Testis (tissue), 5 donors: ENCODE measurements at places on chromosomes 12 and 14. TPM values are rescaled to one million over a fixed set of nuclear protein-coding genes. Genes with fewer than 3 reads are reported as not detected.

DNA sequence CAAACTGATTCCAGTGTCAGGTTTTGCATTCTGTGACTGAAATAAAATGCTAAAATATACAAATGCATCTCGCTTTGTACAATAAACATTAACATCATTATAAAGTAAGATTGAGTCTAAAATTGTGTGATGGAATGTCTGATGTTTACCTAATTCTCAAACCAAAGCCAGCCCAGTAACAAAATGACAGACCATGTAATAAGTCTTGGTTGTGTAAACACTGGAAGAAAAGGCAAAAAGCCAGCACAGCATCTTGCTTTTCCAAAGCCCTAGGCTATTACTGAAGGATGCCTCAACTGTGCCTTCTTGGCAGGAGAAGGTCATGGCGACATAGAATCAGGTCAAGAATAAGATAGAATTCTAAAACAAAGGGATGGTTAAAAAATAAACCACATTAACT, 169.6 kb downstream of the EGLN3 start:
- H3K36me3 ChIP-seq, result no peaks in the 10 kb centered on the region
- no peak for DNase-seq
- H3K27ac ChIP-seq, result no peak overlapping the region
- H3K27me3 ChIP-seq, result no peaks in the 10 kb centered on the region
- H3K4me1 ChIP-seq, result no peaks in the 10 kb centered on the region

DNA sequence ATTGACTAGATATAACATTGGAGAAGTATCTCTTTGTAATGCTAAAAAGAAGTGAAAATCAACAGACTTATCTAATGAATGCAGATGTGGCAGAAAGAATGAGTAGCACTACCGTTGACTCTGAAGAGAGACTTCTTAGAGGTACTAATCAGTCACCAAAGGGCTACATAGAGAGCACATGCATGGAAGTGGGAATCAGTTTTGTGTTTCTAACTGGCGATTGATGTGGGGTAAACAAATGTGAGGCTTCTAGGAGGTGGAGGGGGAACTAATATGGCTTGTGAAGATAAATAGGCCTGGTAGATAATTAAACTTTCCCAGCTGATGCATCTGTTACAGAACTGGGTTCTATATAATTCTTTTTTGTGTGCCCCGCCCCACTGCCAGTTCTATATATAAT, 10.5 kb downstream of the COCH start:
- H3K4me3 ChIP-seq, result no peak overlapping the region
- no peaks in the 10 kb centered on the region for H3K36me3 ChIP-seq
- peaks cover 5% of the 10 kb centered on the region for H3K4me1 ChIP-seq
- H3K27me3 ChIP-seq, result no peaks in the 10 kb centered on the region

DNA sequence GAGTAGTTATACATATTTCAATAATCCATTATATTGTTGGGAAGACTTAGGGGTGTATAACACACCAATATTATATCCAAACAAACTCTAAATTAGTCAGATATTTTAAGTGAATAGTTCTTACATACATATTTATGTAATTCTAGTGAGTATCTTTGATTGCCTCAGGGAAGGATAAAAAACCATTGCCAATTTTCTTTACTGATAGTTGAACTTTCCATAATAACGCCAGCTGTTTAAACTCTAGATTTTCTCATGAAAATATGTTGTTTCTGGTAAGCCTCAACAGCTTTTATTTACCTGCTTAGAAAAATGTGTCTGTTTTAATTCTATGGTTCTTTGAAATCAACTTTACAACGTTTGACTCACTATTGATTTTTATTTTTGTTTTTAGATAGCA, 959.6 kb upstream of the NOVA1 start:
- H3K4me1 ChIP-seq, result no peaks in the 10 kb centered on the region
- DNase-seq, result no peak
- no peaks in the 10 kb centered on the region for H3K27me3 ChIP-seq
- H3K27ac ChIP-seq, result no peak overlapping the region
- H3K36me3 ChIP-seq, result no peaks in the 10 kb centered on the region

GRCh38 chr14:60958146-60958545, 22.7 kb downstream of the TRMT5 start:
- H3K4me3 ChIP-seq, result no peak overlapping the region
- H3K4me1 ChIP-seq, result no peaks in the 10 kb centered on the region
- no peak overlapping the region for H3K27ac ChIP-seq
- no peaks in the 10 kb centered on the region for H3K27me3 ChIP-seq
- no peak for DNase-seq

- no peaks in the 10 kb centered on the region for H3K4me1 ChIP-seq
- no peak overlapping the region for H3K4me3 ChIP-seq
- no peaks in the 10 kb centered on the region for H3K27me3 ChIP-seq
- H3K27ac ChIP-seq, result no peak overlapping the region
- no peaks in the 10 kb centered on the region for H3K36me3 ChIP-seq
- DNase-seq, result no peak
Observed at GRCh38 chr12:8991371-8992345, 2.3 kb downstream of the KLRG1 start.

- peaks cover 7% of the 10 kb centered on the region for H3K4me1 ChIP-seq
- H3K36me3 ChIP-seq, result no peaks in the 10 kb centered on the region
- no peak overlapping the region for H3K27ac ChIP-seq
Observed at GRCh38 chr14:22602862-22603261, 4.8 kb downstream of the ABHD4 start.

DNA sequence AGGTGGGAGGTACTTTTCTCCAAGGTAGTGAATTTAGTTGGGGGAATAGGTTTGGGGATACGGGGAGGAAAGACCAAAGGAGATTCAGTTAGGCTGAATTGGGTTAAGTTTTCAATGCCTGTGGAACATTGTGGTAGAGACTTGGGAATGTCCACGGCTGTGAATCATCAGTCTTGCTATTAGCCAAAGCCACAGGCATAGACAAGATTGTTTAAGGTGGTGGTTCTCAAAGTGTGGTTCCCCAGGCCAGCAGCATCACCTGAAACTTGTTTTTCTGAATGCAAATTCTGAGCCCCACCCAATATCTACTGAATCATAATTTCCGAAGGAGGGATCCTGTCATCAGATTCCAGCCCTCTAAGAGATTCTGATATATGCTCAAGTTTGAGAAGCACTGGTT, 316.2 kb downstream of the EGLN3 start:
- no peak for DNase-seq
- H3K36me3 ChIP-seq, result no peaks in the 10 kb centered on the region
- no peak overlapping the region for H3K4me3 ChIP-seq
- no peak overlapping the region for H3K27ac ChIP-seq

DNA sequence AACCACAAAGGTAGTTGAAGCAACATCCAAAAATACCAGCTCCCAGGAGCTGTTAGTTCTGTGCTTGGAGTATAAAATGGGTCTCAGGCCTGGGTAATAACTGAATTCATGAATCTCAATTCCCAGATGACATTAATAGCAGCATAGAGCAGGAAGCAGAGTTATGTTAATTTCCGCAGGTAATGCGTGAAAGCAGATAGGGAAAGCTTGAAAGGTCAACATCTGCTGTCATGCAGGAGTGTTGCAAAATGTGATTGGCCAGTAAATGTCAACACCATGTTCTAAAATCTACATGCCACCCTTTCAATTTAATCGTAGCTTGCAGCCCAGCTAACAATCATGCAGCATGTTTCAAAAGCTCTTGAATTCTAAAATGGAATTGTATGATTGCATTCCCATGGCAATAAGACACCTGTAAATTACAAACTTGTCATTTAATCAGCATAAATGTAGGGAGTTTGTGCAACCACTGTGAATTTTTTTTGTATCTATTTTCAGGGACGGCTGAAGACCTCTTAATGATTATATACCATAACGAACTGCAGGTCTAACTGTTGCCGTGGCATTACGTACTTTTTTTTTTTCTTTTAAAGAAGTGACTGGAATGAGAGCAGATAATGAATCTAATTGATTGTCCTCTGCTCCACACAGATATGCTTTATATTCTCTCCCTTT, 635.8 kb upstream of the FOXG1 start:
- H3K36me3 ChIP-seq, result no peaks in the 10 kb centered on the region
- no peaks in the 10 kb centered on the region for H3K4me1 ChIP-seq
- no peak overlapping the region for H3K4me3 ChIP-seq
- no peaks in the 10 kb centered on the region for H3K27me3 ChIP-seq
- H3K27ac ChIP-seq, result no peak overlapping the region

DNA sequence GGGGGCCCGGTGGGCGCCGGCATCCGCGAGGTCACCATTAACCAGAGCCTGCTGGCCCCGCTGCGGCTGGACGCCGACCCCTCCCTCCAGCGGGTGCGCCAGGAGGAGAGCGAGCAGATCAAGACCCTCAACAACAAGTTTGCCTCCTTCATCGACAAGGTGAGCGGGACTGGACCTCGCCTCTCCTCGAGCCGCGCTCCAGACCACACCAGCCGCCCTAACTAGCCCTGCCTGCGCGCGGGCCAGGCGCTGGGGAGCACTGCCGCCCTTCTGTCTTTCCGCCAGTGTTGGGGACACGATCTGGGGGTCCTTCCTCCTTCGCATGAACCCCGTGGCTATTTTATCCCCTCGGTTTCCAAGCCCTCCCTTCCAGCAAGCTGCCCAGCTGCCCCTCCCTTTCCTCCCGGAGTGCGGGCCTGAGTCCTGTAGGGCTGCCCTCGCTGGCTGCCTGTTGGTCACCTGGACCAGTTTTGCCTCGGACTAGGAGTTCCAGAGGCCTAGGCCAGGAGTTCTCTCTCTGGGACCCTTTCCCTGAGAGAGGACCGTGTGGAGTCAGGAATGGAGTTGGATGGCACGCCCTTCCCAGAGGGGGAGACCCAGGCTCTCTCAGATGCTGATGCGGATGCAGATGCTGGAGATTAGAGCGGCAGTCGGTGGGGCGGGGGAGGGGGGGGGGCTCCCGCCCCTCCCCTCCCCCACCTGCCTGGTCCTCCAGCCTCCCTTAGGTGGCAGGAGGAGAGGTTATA, 592 bp downstream of the KRT7 start:
- H3K4me3 ChIP-seq, result peak overlapping the region; percentile 24
- no peaks in the 10 kb centered on the region for H3K27me3 ChIP-seq
- no peak overlapping the region for H3K27ac ChIP-seq
- no peaks in the 10 kb centered on the region for H3K4me1 ChIP-seq
- H3K36me3 ChIP-seq, result no peaks in the 10 kb centered on the region

DNA sequence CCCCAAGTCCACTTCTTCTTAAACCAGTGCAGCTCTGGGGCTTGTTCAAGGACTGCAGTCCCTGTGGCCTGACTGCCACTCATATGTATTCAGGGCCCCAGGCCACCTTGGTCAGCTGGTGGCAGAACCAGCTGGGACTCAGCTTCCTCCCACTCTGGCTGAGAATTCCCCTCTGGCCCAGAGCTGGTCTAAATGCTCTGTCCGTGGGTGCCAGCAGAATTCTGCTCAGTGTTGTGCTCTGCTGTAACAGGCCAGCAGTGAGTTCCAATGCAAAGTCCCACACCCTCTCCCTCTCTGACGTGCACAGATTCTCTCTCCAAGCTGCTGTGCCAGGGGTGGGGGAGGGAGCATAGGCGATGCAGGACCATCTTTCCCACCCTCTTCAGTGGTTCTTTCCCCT, 210.4 kb upstream of the RGS6 start:
- H3K36me3 ChIP-seq, result no peaks in the 10 kb centered on the region
- H3K27ac ChIP-seq, result no peak overlapping the region

DNA sequence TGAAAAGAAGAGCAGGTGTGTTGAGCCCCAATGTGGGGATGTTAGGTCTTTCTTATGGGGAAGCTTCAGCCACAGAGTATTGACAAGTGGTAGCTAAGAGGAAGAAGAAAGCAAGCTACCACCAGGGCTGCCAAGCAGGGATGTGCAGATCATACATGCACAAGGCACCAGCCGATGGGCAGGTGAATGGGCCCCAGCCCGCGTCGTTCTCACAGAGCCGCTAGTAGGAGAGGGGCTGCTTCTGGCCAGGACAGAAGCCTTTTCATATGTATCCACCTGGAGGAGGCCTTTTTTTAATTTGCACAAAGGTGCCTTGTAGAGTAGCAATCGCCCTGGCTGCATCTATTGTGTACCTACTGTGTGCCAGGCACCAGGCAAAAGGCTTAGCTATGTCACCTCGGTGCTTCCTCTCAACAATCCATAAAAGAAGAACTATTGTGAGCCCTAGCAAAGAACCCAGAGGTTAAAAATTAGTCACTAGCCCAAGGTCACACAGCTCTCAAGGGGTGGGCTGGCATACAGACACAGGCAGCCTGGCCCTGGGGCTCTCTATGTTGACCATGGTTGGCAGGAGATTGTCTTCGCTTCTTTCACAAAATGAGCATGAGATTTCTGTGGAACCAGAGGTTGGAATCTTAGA, 8.2 kb downstream of the NUAK1 start:
- H3K4me1 ChIP-seq, result no peaks in the 10 kb centered on the region
- H3K27me3 ChIP-seq, result no peaks in the 10 kb centered on the region
- no peak for DNase-seq
- H3K4me3 ChIP-seq, result no peak overlapping the region
- no peaks in the 10 kb centered on the region for H3K36me3 ChIP-seq

DNA sequence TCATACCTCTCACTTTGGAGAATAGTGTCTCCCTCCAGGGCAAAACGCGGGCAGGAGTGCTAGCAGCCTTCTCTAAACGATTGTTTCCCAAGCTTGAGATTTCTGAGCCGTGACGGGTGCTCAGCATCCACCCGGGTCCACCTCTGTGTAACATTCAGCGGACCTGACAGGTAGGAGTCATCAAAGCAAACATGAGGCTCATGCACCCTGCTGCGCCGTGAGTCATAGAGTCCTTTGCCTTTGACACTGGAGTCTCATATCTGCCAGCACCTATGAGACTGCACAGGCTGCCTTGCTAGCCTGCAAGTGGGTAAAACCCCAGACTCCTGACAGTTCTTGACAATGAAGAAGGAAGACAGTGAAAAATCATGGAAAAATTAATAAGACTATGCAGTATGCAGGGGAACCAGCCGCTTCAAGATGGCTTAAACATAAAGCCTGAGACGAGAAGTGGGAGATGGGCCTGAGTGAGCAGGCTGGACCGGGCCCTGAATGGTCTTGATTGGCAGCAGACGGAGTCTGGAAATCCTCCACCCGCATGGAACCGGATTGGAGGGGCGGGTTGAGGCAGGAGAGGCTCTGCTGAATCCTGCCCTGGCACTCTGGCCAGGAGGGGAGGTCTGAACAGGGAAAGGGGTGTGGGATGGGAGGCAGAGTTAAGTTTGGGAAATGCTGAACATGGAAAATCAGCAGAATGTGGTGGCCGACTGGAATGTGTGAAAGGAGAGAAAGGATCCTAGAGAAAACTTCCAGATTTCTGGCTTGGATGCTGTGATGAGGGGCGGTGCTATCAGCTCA, 54.2 kb downstream of the LGMN start:
- H3K27me3 ChIP-seq, result no peaks in the 10 kb centered on the region
- no peak overlapping the region for H3K4me3 ChIP-seq
- no peak overlapping the region for H3K27ac ChIP-seq
- no peaks in the 10 kb centered on the region for H3K36me3 ChIP-seq

HOXC5 gene
- 1.9 TPM for total RNA-seq

ZDHHC22 gene
- 1.7 TPM for total RNA-seq

JDP2 gene
- 19.0 TPM for total RNA-seq

YEATS4 gene
- 48.4 TPM for total RNA-seq

SYCP3 gene
- 69.4 TPM for total RNA-seq

GPR84 gene
- 0.43 TPM for total RNA-seq
